NCI-H1930 (cell line): ENCODE measurements at places on chromosomes 3 and 15.

DNA sequence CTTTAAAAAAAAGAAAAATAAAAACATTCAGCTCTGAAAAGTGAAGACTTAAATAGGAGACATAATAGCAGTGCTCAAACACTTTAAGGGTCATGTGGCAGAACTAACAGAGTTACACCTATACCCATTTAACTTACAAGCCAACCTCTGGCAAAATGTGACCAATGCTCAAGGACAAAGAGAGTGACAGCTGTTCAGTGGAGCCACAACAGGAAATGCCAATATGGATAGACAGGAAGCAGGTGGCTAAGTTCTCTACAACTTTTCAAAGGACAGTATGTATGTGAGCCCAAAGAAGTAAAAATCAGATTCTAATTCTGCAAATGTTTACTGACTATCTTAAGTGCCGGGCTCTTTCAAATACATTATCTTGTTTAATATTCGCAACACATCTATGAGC, 3.4 kb downstream of the TMCC1 start:
- no peak for DNase-seq

GRCh38 chr3:129577925-129578786, 28.3 kb downstream of the PLXND1 start:
- DNase-seq: no peak

GRCh38 chr3:42661593-42662022, 8.1 kb downstream of the ZBTB47 start:
- DNase-seq: no peak

DNA sequence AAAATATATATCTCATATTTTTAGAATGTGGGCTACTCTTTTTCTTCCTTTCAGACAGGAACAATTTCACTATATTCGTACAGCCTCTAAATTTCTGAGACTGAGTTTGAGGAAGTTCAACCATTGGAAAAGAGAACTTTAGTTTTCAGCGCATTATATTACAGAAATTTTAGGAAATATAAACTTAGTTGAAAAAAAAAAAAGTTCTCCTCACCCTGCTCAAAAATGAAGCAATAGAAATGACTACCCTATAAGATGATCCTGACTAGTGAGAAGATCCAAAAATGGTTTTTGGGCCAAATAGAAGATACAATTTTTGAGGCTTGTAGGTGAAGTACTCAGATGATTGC, 139.6 kb downstream of the MCTP2 start:
- no peak for DNase-seq

DNA sequence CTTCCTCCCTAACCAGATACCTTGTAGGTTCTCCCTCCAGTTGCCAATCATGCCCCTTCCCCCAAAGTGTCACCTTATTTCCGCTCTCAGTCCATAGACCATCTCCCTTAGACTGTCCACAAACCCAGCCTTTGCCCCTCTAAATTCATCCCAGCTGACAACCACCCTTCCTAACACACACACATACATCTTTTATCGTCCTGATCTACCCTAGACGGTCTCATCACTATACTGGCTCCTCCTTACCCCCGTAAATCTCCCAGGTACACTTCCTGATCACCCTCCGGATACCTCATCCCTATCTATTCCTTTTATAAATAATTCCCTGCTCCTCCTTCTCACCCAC, 828 bp downstream of the THOC7 start:
- no peak for DNase-seq
